Activated CD4-positive, alpha-beta T cell treated with anti-CD3 and anti-CD28 coated beads for 36 hours (primary cell): ENCODE measurements at places on chromosomes 3 and 15.

- DNase-seq: no peak
Measured at GRCh38 chr3:84980011-84980410, 21.2 kb downstream of the CADM2 start.

DNA sequence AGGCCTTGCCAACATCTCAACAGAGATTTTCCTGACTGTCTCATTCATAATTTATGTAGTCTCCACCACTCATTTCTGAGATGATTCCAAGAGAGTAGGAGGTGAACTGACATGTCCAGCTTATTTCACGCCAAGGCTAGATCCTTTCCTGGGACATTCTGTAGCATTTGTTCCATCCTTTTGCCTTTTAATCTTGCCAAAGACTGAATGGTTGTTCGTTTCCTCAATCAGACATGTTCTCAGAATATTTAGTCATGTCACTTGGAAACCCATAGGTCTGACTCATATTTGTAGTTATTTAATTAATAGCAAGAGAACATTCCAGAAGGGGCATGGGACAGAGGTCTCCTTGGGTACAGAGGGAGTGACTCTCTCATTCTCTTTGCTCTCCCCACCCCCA lies 80.9 kb downstream of the DHX36 start:
- no peak for DNase-seq

DNA sequence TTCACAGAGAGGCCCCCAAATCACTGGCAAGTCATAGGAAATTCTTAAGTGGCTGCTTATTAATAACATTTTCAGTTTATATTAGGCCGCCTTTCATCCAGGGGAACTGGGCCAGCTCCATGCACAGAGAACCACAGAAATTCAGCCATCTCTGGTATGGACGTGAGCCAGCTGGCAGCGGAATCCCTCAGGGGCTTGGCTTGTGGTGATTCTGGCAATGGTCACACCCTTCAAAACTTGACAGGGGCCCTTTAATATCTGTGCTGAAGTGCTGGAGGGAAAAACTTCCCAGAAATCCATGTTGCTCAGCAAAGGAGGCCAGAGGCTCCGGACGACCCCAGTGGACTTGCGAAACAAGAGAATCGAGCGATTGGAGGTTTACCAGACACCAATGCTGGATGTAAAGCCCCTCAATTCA lies 11.3 kb downstream of the PRICKLE2 start:
- no peak for DNase-seq

- no peak for DNase-seq
Measured at GRCh38 chr3:32500880-32501782, 1.5 kb downstream of the CMTM6 start.

DNA sequence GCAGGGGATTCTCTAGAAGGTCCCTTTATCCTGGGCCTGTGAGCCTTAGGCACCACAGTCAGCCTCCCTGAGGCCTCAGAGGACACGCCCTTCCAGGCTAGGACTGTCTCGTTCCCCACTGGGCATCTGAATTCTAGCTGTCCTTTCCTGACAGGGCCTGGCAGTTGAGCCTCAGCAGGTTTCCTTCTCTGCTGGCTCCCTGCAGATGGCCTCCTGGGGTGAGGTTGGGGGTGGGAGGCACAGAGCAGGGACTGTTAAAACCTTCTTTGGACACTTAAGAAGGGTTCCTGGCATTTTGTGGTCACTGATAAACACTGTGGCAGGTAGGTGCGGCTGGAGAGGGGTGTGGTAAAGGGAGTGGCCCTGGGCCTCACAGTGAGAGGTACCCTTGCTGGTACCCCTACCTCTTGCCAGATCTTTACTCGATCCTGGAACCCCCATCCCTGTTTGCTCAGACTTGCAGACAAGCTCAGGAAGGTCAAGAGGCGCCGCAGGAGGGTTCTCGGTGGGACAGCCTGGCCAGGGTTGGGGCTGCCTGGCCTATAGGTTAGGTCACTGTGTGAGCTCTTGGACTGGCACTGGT lies 8.5 kb downstream of the CLK3 start:
- no peak for DNase-seq

DNA sequence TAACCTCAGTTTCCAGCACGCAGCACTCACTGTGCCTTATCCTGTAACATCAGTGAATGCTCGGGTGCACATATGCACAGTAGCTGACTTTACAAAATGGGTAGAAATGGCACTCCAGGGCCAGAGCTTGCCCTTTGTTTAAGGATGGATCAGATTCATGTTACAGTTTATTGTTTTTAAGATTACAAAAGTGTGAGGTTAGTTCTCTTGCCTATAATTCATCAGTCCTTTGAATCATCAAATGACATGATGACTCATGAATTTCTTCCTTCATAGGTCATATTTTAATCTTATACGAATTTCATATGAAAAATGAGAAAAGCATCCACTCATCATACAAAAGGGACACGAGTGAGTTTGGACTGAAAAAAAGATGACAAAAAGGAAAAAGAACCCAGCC lies 545.3 kb downstream of the GBE1 start:
- no peak for DNase-seq

DNA sequence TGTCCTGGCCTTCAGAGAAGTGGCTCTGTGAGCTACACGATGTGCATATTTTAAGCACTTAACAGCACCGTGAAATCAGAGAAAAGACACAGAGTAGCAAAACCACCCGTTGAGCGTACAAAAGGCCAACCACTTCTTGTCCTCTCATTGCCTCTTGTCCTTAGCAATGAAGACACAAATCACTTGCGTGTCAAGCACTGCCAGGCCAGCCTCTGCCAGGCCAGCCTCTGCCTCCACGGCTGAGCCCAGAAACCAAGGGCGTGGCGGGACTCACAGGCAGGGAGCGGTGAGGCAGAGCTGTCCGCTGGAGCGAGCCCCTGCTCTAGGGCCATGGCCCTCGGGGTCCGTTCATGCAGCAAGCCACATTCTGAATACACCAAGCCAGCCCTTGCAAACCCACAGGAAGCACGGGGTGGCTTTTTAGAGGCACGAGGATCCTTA lies 4.0 kb downstream of the MUC4 start:
- no peak for DNase-seq

DNA sequence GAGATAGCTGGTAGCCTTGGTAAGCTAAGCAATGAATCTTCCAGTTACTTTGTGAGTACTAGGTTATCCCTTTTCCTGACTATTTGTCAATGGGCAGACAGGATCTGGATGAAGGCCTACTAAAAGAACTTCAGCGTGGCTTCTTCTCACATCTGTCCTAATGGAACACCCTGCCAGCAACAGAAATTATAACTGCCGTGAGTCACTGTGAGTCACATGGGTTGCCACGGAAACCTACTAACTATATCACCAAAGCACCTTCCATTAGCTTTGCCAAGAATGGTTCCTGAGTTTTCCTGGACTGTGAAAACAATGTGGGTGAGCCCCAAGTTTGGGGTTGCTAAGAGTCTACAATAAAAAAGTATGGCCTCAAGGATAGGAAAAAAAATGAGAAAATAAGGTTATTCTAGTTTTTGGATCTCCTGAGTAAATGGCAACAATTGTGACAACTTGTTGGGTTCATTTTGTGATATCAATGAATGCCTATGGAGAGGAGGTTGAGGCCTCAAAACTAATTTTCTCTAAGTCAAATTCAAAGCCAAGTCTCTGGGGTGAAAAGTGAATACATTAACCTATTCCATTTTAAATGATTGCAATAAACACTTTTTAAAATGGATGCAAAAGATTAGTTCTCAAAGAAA lies 195.1 kb upstream of the ICE2 start:
- peak; percentile 75 for DNase-seq

- DNase-seq: no peak
Measured at GRCh38 chr3:57006949-57007419, 53.5 kb upstream of the SPATA12 start.
